ENCODE measurements at places on chromosomes 4 and X.

DNA sequence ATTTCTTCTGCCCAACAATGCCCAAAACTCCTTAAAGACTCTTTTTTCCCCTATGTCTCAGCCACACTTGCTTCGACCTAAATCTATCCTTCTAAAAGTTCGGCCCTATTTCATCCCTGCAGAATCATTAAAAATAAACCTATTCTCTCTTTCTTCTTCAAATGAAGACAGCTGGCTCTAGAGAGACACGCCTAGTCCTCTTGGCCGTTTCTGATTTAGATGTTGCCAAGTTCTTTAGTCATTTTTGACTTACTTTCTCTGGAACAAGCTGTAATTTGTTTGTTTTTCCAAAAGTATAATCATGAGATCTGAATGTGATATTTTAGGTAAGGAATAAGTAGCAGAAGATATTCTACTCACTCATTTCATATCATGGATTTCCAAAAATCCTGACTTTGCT lies 211.6 kb downstream of the CENPC start:
- DNase-seq: no peak

DNA sequence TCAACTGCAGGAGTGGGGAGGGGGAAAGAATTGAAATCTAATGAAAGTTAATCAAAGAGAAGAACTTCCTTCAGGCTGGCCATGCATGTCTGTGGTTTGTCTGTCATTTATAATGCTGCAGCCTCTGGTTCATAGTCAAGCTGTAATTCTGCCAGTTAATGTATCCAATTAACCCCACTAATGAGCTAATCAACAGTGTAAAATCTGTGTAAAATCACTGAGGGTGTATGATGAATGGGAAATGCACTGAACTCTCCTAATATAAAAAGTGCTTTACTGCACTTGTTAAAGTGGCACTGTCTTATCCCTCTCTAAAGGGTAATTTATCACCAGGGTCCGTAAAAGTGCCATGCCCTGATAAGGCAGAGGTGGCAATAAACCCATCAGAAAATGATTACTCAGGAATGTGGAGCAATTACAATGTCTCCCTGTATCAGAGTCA lies 798.1 kb downstream of the PDHA2 start:
- DNase-seq: no peak

- DNase-seq: no peak
Measured at GRCh38 chr4:7255996-7256395, 63.7 kb downstream of the SORCS2 start.

- DNase-seq: no peak
Measured at GRCh38 chr4:24105327-24106038, 215.6 kb upstream of the PPARGC1A start.

- DNase-seq: no peak
Measured at GRCh38 chrX:97907791-97908190, 1024.1 kb downstream of the RPA4 start.

- no peak for DNase-seq
Measured at GRCh38 chr4:109134921-109135320, 167.5 kb downstream of the COL25A1 start.

- DNase-seq: no peak
Measured at GRCh38 chrX:40933706-40934425, 151.4 kb upstream of the USP9X start.

DNA sequence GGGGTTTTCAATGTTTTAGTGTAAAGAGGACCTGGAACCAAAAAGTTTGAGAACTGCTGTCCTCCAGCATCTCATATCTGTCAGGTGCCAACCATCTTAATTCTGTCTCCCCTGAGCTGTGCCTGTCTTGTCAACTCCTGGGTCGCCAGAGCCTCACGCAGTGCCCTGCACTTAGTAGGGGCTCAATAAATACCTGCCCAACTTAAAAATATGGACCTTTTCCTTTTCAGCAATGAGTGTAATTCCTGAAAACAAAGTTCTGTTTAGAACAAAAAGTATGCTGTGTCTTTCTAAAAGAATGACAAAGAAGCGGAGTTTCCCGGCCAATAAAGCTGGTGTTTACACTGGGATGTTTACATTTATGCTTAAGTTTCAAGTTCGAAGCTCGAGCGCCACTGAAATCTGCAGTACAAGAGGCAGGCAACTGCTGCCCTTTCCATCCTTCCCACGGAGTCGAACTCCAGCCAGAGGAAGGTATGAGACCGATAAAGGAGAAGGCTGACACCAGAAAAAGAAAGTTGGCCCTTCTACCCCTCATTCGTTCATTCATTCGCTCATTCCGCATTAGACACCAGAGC lies 1.1 kb upstream of the HTATSF1 start:
- DNase-seq: no peak

- DNase-seq: no peak
Measured at GRCh38 chr4:42410446-42410845, 13.2 kb downstream of the SHISA3 start.

DNA sequence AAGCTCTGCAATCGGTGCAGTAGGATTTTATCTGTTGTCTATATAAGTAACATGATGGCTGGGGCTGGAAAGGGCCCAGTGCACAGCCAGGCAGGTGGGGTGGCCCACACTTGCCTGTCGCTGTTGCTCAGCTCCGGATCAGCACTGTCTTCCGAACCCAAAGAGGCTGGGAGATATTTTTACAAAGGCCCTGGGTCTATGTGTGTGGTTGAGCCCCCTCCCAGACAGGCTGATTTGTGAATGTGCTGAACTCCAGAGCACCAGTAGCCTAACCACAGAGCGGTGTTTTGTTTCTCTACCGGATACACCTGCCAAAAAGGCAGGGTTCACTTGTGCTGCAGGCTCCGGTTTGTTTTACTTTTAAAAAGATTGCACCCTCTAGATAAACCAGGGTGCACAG lies 33.5 kb upstream of the CHRNA9 start:
- DNase-seq: peak; percentile 72

- DNase-seq: no peak
Measured at GRCh38 chrX:154967603-154968002, 54.9 kb downstream of the F8 start.

- DNase-seq: no peak
Measured at GRCh38 chrX:21741869-21742701, 15.8 kb downstream of the SMPX start.

- no peak for DNase-seq
Measured at GRCh38 chr4:10135260-10135659, 18.7 kb upstream of the WDR1 start.

- DNase-seq: no peak
Measured at GRCh38 chr4:6506616-6507140, 34.3 kb upstream of the PPP2R2C start.

- DNase-seq: no peak
Measured at GRCh38 chrX:38989076-38989475, 187.8 kb downstream of the MID1IP1 start.

DNA sequence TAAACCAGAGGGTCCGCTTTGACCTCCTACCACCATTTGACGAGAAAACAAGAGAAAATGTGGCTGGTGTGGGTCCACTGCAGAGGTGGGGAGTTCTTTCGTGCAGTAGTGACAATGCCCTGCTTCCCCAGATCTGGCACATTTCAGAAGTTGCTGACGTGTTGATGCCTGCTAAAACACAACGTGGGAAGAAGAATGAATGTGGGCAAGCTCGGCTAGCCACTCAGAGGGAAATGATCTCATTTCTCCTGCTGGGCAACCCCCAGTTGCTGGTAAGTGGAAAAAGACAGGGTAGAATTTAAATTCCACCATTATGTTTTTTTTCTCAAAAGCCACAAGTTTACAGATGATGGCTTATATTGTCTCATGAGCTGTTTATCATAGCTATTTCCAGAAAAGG lies 77.9 kb downstream of the LUZP4 start:
- DNase-seq: no peak

DNA sequence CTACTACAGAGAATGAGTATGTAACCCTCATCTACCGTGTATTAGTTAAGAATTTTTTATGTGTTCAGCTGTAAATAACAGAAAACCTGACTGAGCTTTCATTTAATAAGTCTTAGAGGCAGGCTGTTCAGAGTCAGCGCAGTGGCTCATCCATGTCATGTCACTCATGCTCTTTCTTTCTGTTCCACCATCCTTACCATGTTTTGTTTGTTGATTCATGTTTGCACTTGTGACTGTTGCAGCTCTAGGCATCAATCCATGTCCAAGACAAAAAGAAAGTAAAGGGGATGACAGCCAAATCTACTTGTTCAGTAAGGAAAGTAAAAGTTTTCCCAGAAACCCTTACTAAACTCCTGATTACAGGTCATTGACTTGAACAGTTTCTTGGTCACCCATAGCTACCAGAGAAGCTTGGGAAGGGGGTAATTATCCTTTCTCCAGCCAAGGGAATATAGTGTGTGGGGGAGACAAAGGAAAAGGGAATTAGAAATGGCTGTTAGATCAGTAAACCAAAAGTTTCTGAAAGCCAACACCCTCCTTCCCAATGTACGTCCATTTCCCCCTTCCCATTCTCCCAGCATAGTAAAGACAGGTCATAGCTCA lies 9.0 kb downstream of the ART3 start:
- no peak for DNase-seq

- no peak for DNase-seq
Measured at GRCh38 chrX:11509786-11510185, 155.9 kb downstream of the ARHGAP6 start.

DNA sequence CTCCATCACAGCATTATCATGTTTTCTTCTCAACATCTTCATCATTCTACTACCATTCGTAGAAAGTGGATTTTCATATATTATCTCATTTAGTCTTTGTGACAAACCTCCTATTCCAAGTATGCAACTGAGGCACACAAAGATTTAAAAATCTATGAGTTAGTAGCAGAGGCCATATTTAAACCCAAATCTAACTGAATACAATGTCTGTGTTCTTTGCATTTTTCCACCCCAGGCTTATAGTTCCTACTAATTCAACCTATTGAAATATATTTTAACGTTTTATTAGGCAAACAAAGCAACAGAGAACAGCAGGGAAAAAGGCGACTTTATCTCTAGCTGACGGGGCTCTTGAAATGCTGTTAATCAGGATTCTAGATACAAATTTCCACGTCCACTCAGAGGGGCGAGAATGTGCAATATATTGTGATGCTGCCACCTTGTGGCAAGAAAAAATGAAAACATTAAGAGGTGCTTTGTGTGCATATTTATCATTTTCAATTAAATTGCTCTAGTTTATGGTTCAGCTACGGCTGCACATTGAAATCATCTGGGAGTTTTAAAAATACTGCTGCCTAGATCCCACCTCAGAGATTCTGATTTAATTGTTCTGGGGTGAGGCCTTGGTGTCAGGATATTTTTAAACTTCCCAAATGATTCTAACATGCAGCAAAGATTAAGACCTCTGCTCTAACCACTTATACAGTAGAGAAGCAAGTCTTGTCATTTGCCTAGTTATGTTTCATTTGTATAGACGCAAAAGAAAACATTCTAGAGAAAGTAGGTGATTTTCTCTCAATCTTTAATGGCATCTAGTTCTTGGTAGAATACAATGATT lies 315.9 kb downstream of the MAPK10 start:
- no peak for DNase-seq

- no peak for DNase-seq
Measured at GRCh38 chrX:18890724-18891547, 93.0 kb downstream of the PHKA2 start.

DNA sequence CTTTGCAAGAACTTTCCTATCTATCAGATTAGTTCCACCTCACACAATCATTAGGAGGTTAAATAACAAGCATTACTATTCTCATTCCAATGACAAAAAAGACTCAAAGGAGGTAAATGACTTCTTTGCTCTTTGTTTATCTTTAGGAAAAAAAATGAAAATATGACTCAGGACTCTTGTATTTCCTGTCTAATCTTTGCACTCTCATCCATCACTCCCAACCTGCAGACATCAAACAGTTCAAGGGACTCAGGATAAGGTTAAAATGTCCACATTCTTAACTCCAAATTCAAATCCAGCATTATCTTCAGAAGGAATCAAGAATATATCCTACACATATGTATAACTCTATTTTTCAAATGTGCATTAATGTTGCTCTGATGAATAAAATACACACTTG lies 139.6 kb downstream of the UNC5C start:
- DNase-seq: no peak

GRCh38 chrX:39514801-39515200 lies 583.0 kb downstream of the BCOR start:
- no peak for DNase-seq

GRCh38 chrX:14209034-14209433 lies 179.3 kb upstream of the GEMIN8 start:
- no peak for DNase-seq

DNA sequence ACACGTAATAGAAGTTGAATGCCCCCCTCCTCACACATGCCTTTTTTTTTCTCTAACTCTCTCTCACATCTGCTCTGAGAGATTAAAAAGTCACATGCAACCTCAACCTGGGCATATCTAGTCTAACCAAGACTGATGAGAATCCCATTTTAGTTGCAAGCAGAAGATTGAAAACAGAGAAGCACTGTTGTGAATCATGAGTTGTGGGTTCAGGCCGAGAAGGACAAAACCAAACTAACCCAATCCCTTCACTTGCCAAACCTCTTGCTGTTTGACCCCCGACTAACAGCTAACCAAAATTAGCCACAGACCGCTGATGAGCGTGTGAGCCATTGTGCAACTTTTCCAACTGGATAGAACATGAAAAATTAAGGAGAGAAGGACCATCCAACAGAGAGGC lies 31.8 kb downstream of the CXCL1 start:
- DNase-seq: no peak

- no peak for DNase-seq
Measured at GRCh38 chr4:183154701-183155391, 55.8 kb downstream of the WWC2 start.

DNA sequence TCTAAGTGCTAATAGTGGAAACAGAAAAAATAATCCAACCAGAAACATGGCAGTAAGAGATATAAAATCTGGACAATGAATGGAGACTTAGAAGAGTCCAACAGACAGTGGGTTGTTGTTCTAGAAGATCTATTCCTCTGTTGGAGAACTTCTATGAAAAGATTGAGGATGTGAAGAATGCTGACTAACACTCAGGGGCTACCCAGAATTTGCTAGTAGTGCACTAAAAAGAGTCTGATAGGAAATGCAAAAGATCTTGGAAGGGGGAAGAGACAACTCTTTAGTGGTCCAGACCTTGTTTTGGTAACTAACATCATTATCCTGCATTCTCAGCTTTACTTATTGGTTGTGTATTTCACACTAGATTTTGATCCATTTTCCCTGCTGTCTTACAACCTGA lies 77.9 kb downstream of the SMARCA1 start:
- no peak for DNase-seq

DNA sequence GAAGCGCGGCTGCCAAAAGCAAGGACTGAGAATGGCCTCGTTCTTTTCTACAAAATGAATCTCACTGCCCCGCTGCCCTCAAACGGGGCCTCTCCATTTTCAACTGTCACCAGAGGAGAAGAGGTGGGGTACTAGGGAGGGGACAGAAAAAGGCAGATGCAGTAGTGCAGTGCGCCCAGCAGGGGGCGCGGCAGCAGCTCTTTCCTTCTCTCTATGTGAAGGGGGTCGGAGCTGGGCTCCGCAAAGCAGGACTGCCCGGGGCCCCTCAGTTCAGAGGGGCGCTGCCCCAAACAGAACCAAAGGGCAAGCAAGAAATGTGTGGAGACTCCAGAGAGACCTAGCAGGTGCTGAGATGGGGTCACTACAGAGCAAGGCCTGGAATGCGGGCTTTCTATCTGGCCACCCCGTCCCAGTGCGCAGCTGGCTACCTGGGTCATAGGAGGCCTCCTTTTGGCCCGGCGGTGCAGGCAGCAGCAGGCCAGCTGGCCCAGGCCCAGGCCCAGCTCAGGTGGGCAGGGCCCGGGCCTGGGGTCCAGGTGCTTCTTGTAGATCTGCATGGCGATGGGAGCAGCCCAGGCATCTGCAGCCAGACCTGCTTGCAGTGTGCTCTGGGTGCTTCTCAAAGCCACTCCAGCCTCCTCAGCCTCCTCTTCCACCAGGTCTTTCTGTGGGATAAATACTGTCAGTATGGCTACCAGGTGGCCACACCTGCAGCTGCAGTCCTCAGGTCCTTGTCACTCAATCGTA lies 5.9 kb downstream of the IRAK1 start:
- DNase-seq: peak; percentile 68

- DNase-seq: no peak
Measured at GRCh38 chr4:117224256-117224655, 138.9 kb upstream of the TRAM1L1 start.
